Subcutaneous preadipocyte (primary cell): ENCODE measurements at places on chromosomes 11 and 22. TPM values are rescaled to one million over a fixed set of nuclear protein-coding genes. Genes with fewer than 3 reads are reported as not detected.

Gene GLB1L3
- total RNA-seq = not detected in 2 replicates

Gene SYT13
- not detected in 2 replicates for total RNA-seq

Gene SLC22A24
- not detected in 2 replicates for total RNA-seq

Gene C11orf87
- total RNA-seq = not detected in 2 replicates

Gene ZP1
- total RNA-seq = 0.37 and 0.98 TPM in 2 replicates

Gene ART5
- total RNA-seq = not detected in 2 replicates
